ENCODE measurements at places on chromosomes 12 and 14. TPM values are rescaled to one million over a fixed set of nuclear protein-coding genes. Genes with fewer than 3 reads are reported as not detected.

DNA sequence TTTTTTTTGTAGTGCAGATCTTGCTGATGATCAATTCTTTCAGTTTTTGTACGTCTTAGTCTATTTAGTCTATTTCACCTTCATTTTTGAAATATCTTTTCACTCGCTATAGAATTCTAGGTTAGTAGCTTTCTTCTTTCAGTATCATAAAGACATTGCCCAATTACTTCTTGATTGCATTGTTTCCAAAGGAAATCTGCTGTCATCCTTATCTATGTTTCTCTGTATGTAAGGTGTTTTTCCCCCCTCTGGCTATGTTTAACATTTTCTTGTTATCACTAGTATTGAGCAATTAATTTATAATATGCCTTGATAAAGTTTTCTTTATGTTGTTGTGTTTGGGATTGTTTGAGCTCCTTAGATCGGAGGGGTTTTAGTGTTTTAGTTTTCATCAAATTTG is 171.9 kb downstream of the BMP4 start:
- no peak overlapping the region for H3K4me3 ChIP-seq
- no peaks in the 10 kb centered on the region for H3K36me3 ChIP-seq
- no peaks in the 10 kb centered on the region for H3K4me1 ChIP-seq
- no peak overlapping the region for H3K27ac ChIP-seq
- H3K27me3 ChIP-seq: no peaks in the 10 kb centered on the region

DNA sequence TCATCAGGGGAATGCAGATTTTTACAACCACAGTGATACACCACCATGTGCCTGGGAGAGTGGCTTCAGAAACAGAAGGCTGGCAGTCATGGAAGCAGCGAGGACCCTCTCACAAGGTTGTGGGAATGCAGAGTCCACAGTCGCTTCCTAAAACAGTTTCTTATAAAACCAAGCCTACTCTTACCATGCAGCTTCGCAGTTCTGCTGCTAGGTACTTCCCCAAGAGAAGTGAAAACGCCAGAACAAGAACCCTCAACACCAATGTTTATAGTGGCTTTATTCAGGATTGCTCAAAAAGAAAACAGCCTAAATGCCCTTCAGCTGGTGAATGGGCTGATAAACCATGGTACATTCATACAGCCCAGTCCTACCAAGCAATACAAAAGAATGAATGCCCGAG is 87.2 kb downstream of the DDX51 start:
- no peak overlapping the region for H3K4me3 ChIP-seq
- H3K36me3 ChIP-seq: peaks cover 22% of the 10 kb centered on the region
- no peak for DNase-seq
- H3K27me3 ChIP-seq: no peaks in the 10 kb centered on the region
- H3K27ac ChIP-seq: no peak overlapping the region

MGP gene
- not detected for total RNA-seq

GRCh38 chr14:73252491-73253322 is 15.4 kb downstream of the PAPLN start:
- DNase-seq: no peak
- no peak overlapping the region for H3K4me3 ChIP-seq
- H3K27me3 ChIP-seq: no peaks in the 10 kb centered on the region
- H3K27ac ChIP-seq: no peak overlapping the region

DNA sequence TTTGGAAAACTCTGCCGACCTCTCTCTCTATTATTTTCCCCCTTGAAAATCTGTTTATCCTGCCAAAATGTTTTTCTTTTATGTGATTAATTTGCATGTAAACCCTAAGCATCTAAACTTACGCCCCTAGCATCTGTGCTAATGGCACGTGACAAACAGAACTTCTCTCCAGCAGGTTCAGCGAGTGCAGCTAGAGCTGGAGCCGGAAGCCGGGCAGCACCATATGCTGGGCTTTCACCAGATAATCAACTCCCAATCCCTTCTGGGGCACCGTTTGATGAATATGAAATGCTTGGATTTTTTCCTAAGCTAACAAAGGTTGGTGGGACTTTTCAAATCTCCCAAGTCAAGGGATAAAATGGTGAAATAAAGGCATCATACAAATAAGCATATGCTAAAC is 667.5 kb upstream of the TMEM132C start:
- no peaks in the 10 kb centered on the region for H3K27me3 ChIP-seq
- no peaks in the 10 kb centered on the region for H3K4me1 ChIP-seq
- DNase-seq: no peak
- H3K36me3 ChIP-seq: no peaks in the 10 kb centered on the region

DNA sequence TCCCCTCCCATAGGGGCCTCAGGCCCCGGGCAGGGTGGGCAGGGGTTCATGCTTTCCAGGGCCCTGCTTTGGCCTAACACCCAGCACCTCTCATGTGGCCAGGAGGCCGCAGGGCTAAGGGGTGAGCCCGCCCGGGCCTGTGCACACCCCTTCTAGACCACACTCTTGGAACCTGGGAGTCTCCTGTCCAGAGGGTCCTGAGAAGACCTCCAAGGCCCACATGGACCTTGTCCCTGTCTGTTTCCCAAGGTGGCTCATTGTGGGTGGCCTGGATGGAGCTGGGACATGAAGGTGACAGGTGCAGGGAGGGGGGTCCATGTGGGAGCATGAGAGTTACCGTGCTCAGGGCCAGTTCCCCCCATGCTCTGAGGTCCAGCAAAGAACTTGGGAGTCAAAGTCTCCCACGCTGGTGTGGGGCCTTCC is 11.6 kb downstream of the DLK1 start:
- H3K4me1 ChIP-seq: no peaks in the 10 kb centered on the region
- peaks cover 4% of the 10 kb centered on the region for H3K27me3 ChIP-seq
- DNase-seq: peak; percentile 54
- no peak overlapping the region for H3K27ac ChIP-seq
- H3K36me3 ChIP-seq: no peaks in the 10 kb centered on the region

- H3K4me1 ChIP-seq: no peaks in the 10 kb centered on the region
- no peak overlapping the region for H3K4me3 ChIP-seq
- H3K36me3 ChIP-seq: no peaks in the 10 kb centered on the region
- H3K27ac ChIP-seq: no peak overlapping the region
- H3K27me3 ChIP-seq: peaks cover 11% of the 10 kb centered on the region
These were observed 616.4 kb downstream of the MED13L start for GRCh38 chr12:115661112-115661511.

DNA sequence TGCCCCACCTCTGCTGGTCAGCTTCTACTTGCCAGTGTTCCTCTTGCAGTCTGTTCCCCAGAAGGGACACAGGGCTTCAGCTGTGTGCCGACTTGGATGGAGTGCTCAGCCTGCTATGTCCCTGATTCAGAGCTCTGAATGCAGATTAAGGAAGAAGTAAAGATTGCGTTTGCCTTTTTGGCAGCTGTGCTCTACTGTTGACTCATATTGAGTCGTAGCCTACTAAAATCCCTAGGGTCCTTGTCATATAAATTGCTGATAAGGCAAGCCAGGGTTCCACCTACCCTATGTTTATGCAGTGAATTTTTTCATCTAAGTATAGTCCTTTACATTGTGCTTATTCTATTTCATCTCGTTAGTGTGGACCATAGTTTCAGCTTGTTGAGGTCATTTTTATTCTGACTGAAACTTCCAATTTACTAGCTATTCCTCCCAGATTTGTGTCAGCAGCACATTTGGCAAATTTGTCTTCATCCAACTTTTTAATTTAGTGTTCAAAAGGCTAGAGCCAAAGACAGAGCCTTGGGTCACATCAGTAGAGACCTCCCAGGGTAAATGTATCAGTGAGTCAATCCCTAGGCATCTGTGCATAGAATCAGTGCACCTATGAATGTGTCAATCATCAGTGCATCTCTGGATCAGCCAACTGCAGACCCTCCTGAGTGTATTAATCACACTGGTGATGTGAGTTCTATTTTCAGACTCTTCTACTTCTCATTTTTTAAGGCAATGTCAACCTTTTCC is 31.9 kb downstream of the CACNA1C start:
- H3K4me3 ChIP-seq: no peak overlapping the region
- H3K4me1 ChIP-seq: no peaks in the 10 kb centered on the region
- no peak overlapping the region for H3K27ac ChIP-seq
- no peak for DNase-seq
- no peaks in the 10 kb centered on the region for H3K36me3 ChIP-seq

DNA sequence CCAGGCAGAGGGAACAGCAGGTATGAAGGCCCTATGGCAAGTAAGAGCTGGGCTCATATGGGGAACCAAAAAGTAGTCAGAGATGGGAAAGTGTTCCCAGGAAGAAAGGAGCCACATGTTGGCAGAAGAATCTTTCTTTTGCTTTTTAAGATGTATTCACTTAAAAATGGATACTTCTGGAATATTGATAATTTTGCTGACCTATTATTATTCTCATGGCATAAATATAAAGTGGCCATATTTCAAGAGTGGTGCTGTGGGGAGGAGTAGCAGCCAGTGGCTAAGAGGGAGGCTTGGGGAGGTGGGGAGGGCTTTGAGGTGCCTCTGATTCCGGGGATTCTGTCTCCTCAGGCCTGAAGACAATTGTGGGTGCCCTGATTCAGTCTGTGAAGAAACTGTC is 108.2 kb downstream of the SCN8A start:
- H3K27ac ChIP-seq: no peak overlapping the region
- H3K27me3 ChIP-seq: peaks cover 8% of the 10 kb centered on the region
- H3K36me3 ChIP-seq: no peaks in the 10 kb centered on the region
- no peaks in the 10 kb centered on the region for H3K4me1 ChIP-seq

All from natural killer cell treated with Interleukin-12 subunit alpha and Interleukin-12 subunit beta and Interleukin-15 and Interleukin-18, amount 100 ng/mL, for 72 hours (primary cell).